ENCODE measurements at places on chromosomes 12 and 14.
A peak's percentile ranks its signal among the peaks of the same experiment; 100 is the strongest.

DNA sequence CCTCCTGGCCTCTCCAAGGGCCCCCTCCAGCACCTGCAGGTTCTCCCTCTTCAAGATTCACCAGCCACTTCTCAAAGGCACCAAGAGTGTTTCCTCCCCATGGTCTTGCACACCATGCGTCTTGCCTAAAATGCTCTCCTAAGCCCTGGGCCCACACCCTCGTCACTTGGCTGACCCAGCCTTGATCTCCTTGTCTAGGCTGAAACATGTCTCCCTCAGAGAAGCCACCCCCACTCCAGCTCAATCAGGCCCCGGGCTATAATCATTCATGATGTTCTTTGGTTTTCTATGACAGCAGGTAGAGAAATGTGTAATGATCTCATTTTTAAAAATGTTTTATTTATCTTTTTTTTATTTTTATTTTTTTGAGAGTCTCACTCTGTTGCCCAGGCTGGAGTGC lies 88.1 kb downstream of the EFCAB11 start:
- no peak for DNase-seq

DNA sequence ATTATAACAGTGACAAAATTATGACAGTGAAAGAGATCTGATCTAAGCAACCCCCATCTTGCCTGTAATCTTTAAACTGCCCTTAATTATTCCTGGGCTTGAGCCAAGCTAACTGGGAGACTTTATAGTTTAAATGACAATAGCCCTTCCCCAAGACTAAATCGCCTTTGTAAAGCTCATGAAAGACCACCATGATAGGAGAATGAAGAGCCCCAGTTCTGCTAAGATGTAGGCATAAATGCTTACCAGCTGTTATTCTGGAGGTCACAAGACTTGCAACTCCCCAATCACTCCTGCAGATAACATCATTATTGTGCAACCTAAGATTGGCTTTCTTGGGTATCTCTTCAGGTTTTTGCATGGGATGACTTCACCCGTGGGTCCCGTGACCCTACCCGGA lies 599.7 kb downstream of the KCNH5 start:
- DNase-seq, result no peak

DNA sequence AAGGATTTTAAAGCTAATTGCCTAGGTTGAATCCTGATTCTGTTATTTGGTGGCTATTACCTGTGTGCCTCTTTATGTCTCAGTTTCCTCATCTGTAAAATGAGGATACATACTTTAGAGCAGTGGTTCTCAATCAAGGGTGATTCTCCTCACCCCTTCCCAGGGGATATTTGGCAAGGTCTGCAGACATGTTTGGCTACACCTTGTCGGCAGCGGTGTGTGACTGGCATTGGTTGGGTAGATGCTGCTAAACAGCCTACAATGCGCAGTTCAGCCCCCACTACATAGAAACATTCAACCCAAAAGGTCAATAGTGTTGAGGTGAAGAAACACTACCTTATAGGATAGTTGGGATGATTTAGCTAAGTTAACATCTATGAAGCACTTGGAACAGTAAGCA lies 23.4 kb downstream of the LDHB start:
- no peak for DNase-seq

DNA sequence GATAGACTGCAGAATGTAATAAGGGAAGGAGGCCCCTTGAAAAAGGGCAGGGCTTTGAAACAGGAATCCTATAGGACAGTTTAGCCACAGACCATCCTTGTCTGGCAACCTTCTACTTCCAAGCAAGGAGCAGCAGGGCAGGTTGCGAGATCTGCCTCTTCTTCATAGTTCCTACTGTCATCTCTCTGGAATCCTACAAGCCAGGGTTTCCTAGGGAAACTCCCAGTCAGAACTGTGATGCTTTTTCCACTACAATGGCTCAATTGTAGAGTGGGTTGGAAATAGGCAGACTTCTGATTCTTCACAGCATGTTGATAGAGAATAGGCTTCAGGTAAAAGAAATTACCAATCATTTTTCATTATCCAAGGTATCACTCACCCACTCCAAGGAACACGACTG lies 186.3 kb downstream of the DACT1 start:
- peak; percentile 11 for DNase-seq

DNA sequence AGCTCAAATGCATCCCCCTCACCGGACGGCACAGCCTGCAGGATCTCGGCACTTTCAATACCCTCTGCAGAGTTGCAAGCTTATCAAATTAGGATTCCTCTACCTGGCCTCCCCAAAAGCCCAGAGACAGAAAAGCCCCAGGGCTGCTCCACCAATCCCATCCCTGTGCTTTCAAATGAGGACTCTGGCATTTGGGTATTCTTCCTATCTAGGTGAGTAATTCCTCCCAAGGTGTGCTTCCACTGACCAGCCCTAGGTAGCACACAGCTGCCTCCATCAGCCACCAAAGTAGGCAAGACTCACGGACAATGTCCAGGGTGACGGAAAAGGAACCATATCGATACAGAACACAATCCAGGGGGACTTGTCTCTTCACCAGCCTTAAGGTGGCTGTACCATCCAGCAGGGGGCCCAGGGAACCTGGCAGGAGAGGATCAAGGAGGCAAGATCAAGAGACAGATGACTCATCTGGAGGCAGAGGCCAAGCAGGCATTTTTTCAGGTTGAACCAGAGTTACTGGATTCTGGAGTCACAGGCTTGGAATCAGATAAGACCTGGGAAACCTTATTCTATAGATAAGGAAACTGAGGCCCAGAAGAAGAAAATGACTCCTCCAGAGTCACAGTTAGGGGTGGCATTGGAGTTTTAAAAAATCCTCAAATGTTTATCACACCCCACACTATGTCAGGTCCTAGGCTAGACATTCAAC lies 9.9 kb downstream of the PMEL start:
- peak; percentile 54 for DNase-seq

- DNase-seq, result no peak
Observed at GRCh38 chr14:100813291-100813690, 12.6 kb upstream of the MEG3 start.

GRCh38 chr12:128940974-128941373 lies 87.7 kb downstream of the GLT1D1 start:
- no peak for DNase-seq

GRCh38 chr12:45668641-45669040 lies 60.9 kb upstream of the ARID2 start:
- no peak for DNase-seq

DNA sequence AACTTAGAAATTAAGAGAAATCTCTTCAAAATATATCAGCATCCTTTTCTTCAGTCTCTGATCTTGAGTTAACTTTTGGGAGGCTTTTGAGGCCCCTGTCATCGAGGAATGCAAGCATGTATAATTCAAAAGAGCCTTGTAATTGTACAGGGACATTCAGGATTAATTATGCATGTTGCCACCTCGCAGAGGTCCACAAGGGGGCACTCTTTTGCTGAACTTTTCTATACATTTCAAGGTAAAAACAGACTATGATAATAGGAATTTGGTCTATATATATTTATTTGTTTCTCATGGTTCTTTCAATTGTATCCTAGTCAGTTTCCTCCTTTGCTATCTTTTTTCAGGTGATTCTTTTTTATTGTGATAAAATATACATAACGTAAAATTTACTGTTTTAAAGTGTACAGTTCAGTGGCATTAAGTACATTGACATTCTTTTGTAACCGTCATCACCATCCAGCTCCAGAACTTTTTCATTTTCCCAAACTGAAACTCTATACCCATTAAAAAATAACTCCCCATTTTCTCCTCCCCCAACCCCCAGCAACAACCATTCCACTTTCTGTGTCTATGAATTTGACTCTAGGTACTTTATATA lies 47.0 kb upstream of the SLC2A13 start:
- DNase-seq, result peak; percentile 28

DNA sequence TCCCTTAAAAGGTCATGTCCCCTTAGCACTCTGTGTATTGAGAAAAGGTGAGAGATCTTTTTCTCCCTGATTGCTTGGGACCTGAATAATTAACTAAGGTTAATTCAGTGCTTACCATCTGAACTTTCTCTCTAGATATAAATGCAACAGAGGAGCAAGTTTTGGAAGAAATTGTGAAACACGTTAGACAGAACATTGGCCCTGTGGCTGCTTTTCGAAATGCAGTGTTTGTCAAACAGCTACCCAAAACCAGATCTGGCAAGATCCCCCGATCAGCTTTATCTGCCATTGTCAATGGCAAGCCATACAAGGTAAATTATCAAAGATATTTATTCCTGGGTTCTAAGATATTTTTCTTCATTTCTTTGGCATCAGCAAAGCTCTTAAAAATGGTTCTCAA lies 175.5 kb downstream of the ACSS3 start:
- DNase-seq, result no peak

GRCh38 chr14:22884076-22884737 lies 1.2 kb downstream of the REM2 start:
- no peak for DNase-seq

GRCh38 chr12:105992849-105993740 lies 145.7 kb downstream of the NUAK1 start:
- DNase-seq, result peak; percentile 80

- DNase-seq, result peak; percentile 18
Observed at GRCh38 chr14:50607181-50607580, 47.2 kb downstream of the ATL1 start.

- no peak for DNase-seq
Observed at GRCh38 chr14:26206640-26207039, 391.2 kb downstream of the NOVA1 start.

DNA sequence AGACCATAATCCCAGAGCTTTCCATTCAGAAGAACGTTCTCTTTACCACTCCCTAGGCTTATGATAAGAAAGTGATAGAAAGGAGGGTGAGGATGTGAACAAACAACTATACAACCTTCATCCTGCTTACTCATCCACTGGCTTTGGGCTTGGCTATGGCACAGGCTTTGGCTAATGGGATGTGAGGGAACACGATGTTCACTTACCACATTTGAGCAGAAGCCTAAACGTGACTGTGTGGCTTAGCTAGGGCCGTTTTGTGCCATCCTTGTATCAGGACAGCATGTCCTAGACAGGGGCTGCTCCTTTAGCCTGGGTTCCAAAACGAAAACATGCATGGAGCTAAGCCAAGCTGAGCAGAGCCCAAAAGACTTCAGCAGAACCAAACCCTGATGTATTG lies 118.6 kb upstream of the CCDC175 start:
- DNase-seq, result no peak

DNA sequence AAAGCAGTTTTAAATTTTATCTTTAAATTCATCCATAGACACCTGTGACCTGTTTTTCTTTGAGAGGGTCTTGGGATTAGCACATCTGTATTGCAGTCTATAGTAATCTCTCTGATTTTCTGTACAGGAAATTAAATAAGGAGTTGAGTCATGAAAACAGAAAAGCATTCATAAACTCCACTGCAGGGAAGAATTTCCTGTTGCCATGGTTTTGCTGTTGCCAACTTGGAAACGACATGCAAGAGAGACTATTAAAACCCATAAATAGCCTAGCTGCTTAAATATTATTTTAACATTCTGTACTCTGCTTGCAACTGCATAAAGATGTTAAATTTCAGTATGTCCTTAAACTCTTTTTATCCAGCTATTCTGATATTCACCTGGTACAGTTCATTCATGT lies 281.0 kb upstream of the RGS6 start:
- peak; percentile 72 for DNase-seq

DNA sequence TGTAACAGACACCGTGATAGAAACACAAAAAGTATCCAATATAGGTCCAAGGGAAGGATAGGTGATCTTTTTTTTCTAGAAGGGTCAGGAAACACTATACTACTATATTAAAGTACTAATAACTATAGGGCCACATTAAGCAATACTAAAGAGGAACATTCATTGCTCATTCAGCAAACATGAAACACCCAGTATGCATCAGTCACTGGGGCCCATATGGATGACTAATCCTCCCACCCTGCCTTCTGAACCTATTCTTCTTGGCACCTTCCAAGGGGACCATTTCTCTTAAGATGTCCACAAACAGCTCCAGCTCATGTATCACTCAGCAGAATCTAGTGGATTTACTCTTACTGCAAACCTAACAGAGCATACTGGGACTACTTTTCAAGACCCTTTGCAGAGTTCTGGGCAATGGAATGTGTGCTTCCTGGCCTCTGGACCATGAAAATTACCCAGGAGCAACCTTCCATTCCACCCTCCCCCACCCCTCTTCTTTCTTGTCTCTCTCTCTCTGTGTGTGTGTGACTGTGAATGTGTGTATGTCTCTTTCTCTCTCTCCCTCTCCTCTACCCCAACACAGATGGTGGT lies 187.9 kb downstream of the EPS8 start:
- peak; percentile 56 for DNase-seq

DNA sequence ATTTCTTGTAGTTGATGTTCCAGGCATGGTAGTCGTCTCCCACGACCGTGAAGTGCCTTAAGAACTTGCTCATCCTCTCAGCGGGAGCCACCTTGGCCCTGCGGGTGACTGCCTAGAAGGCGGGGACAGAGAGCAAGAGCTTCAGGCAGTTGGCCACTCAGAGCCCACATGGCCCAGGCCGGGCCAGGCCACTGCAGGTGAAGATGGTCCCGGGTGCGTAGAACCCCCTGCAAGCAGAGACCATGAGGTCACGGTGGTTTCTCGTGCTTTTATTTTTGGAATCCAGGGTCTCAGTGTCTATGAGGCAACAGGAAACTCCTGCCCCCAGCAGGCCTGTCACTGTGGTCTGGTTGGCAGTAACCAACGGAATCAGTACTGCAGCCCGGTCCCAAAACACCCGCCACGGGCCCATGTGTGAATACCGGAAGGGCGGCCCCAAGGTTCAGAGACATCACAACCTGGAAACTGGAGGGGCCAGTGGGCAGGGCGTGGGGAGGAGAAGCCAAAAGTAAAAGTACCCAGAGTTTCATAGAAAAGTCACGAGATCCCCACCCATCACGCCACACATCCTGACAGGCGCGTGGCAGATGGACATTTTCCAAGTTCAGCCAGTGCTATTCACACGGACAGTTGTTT lies 27.5 kb downstream of the HVCN1 start:
- DNase-seq, result no peak

Data from RPMI7951 (cell line).